ENCODE measurements at places on chromosomes 5 and 9. TPM values are rescaled to one million over a fixed set of nuclear protein-coding genes. Genes with fewer than 3 reads are reported as not detected.
A peak's percentile ranks its signal among the peaks of the same experiment; 100 is the strongest.

- peak; percentile 21 for DNase-seq
- no peak overlapping the region for H3K4me3 ChIP-seq
- no peak overlapping the region for H3K27ac ChIP-seq
- H3K27me3 ChIP-seq: no peaks in the 10 kb centered on the region
Observed at GRCh38 chr9:114487607-114488300, 17.5 kb downstream of the WHRN start.

DNA sequence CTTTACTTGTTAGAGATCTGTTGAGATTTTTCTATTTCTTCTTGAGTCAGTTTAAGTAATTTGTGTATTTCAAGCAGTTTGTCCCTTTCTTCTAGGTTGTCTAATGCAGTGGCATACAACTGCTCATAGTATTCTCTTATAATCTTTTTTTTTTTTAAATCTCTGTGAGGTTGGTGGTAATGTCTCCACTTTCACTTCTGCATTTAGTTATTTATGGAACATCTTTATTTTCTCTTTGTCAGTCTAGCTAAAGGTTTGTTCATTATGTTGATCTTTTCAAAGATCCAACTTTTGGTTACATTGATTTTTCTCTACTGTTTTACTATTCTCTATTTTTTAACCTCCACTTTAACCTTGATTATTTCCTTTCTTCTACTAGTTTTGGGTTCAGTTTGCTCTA, 13.8 kb downstream of the FOXE1 start:
- H3K4me3 ChIP-seq: no peak overlapping the region
- no peaks in the 10 kb centered on the region for H3K4me1 ChIP-seq
- no peak for DNase-seq
- no peak overlapping the region for H3K27ac ChIP-seq
- peaks cover 32% of the 10 kb centered on the region for H3K27me3 ChIP-seq

DNA sequence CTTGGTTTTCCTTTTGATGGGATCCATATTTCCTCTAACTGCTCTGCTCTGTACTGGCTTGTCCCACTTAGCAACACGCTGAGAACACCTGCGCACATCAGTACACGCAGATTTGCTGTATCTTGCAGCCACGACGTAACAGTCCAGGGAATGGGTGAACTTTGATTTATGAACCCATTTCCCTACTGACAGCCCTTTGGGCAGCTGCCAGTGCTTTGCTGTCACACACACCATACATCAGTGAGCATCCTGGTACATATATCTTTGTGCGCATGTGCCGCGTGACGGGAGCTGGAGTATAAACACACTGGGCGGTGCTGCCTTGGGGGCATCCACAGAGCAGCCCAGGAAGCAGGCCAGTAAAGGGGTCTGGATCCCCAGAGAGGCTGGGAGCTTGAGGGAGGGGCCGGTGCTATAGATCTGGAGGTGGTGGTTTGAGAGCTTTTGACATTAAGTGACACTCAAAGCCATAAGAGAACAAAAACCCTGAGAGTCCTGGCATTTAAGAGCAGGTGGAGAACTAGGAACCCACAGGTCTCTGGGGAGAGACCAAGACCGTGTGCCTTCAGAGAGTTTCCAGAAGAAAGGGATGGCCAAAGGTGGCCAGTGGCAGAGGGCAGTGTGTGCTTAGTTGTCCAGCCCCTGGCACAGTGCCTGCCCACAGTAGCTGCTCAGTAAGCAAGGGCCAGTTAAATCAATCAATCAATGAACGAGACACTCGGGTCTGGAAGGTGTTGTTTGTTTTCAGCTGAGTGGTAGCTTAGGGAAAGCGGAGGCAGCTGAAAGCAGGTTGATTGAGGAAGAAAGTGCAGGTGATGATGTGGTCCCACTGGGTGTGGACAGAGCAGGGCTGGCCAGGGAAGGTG, 53.7 kb downstream of the LMX1B start:
- H3K4me1 ChIP-seq: no peaks in the 10 kb centered on the region
- no peak for DNase-seq
- H3K27me3 ChIP-seq: peaks cover 12% of the 10 kb centered on the region
- no peak overlapping the region for H3K4me3 ChIP-seq
- no peak overlapping the region for H3K27ac ChIP-seq
- no peaks in the 10 kb centered on the region for H3K36me3 ChIP-seq

- H3K27me3 ChIP-seq: no peaks in the 10 kb centered on the region
- DNase-seq: no peak
- H3K36me3 ChIP-seq: no peaks in the 10 kb centered on the region
- H3K27ac ChIP-seq: no peak overlapping the region
Observed at GRCh38 chr5:32228816-32229215, 54.7 kb upstream of the GOLPH3 start.

- peaks cover 20% of the 10 kb centered on the region for H3K4me1 ChIP-seq
- DNase-seq: no peak
- H3K27ac ChIP-seq: peak overlapping the region; percentile 43
- H3K27me3 ChIP-seq: no peaks in the 10 kb centered on the region
- no peak overlapping the region for H3K4me3 ChIP-seq
- no peaks in the 10 kb centered on the region for H3K36me3 ChIP-seq
Observed at GRCh38 chr5:59391576-59391975, 501.9 kb downstream of the PDE4D start.

- no peaks in the 10 kb centered on the region for H3K36me3 ChIP-seq
- no peak overlapping the region for H3K4me3 ChIP-seq
- no peak for DNase-seq
- peaks cover 29% of the 10 kb centered on the region for H3K4me1 ChIP-seq
- no peak overlapping the region for H3K27ac ChIP-seq
Observed at GRCh38 chr5:137629646-137630045, 106.2 kb downstream of the KLHL3 start.

GRCh38 chr5:67058998-67059743, 137.4 kb downstream of the CD180 start:
- H3K4me3 ChIP-seq: no peak overlapping the region
- no peak overlapping the region for H3K27ac ChIP-seq
- H3K27me3 ChIP-seq: no peaks in the 10 kb centered on the region
- H3K36me3 ChIP-seq: no peaks in the 10 kb centered on the region
- peaks cover 29% of the 10 kb centered on the region for H3K4me1 ChIP-seq
- DNase-seq: no peak

DNA sequence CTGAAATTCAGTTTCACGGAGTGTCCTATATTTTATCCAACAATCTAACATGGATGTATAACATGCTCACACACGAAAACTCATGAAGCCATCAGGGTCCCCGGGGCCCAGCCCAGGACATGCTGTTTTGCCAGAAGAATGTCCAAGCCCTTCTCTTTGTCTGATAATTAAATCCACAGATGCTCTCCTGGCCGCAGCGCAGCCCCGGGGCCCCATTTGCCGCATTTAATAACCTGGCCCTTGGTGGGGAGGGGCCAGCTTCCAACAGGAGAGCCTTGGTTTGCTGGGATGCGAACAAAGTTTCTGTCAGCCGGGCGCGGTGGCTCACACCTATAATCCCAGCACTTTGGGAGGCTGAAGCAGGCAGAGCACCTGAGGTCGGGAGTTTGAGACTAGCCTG, 30.0 kb downstream of the PLPP7 start:
- no peaks in the 10 kb centered on the region for H3K36me3 ChIP-seq
- H3K4me3 ChIP-seq: no peak overlapping the region
- H3K4me1 ChIP-seq: peaks cover 9% of the 10 kb centered on the region
- H3K27me3 ChIP-seq: no peaks in the 10 kb centered on the region

- H3K27ac ChIP-seq: no peak overlapping the region
- H3K4me3 ChIP-seq: no peak overlapping the region
- peaks cover 3% of the 10 kb centered on the region for H3K4me1 ChIP-seq
Observed at GRCh38 chr9:124506433-124506832, 766 bp downstream of the NR5A1 start.

GRCh38 chr9:138021251-138022056, 143.9 kb downstream of the CACNA1B start:
- H3K4me1 ChIP-seq: no peaks in the 10 kb centered on the region
- H3K36me3 ChIP-seq: no peaks in the 10 kb centered on the region
- H3K27me3 ChIP-seq: peaks cover 12% of the 10 kb centered on the region

GRCh38 chr5:100828071-100828897, 74.8 kb downstream of the ST8SIA4 start:
- H3K27ac ChIP-seq: peak overlapping the region; percentile 29
- H3K27me3 ChIP-seq: no peaks in the 10 kb centered on the region
- H3K4me3 ChIP-seq: no peak overlapping the region

- no peak overlapping the region for H3K27ac ChIP-seq
- H3K36me3 ChIP-seq: no peaks in the 10 kb centered on the region
- no peaks in the 10 kb centered on the region for H3K27me3 ChIP-seq
- no peak for DNase-seq
- peaks cover 8% of the 10 kb centered on the region for H3K4me1 ChIP-seq
Observed at GRCh38 chr9:22156586-22156985, 147.5 kb upstream of the CDKN2B start.

- H3K27me3 ChIP-seq: no peaks in the 10 kb centered on the region
- H3K27ac ChIP-seq: no peak overlapping the region
- H3K4me3 ChIP-seq: no peak overlapping the region
- no peak for DNase-seq
- peaks cover 15% of the 10 kb centered on the region for H3K4me1 ChIP-seq
Observed at GRCh38 chr9:135750786-135751185, 48.8 kb downstream of the KCNT1 start.

GRCh38 chr5:21834863-21835262, 1018.3 kb downstream of the CDH12 start:
- H3K4me3 ChIP-seq: no peak overlapping the region
- H3K4me1 ChIP-seq: no peaks in the 10 kb centered on the region
- no peak for DNase-seq
- H3K27me3 ChIP-seq: no peaks in the 10 kb centered on the region
- no peaks in the 10 kb centered on the region for H3K36me3 ChIP-seq
- no peak overlapping the region for H3K27ac ChIP-seq

DNA sequence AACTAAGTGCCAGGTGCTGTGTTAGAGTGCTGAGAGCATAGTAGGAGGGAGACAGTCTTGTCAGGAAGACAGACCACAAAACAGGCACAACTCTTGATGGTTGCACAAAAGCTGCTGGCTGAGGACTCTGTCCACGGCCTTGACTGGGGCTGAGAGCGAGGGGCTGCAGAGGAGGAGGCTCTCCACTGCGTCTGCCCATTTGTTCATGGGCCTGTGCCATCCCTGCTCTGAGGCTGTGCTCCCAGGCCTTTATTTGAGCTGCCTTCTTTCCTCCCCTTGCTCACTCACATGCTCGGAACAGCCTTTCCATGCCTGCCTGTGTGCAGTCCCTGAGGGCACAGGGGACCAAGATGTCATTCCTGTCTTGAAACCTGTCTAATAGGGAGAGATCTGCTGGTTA, 147.8 kb downstream of the CACNA1B start:
- H3K4me3 ChIP-seq: no peak overlapping the region
- no peak overlapping the region for H3K27ac ChIP-seq
- H3K27me3 ChIP-seq: peaks cover 28% of the 10 kb centered on the region
- H3K36me3 ChIP-seq: no peaks in the 10 kb centered on the region

GRCh38 chr5:152532714-152533113, 127.6 kb upstream of the NMUR2 start:
- no peak for DNase-seq
- H3K4me1 ChIP-seq: no peaks in the 10 kb centered on the region
- no peak overlapping the region for H3K4me3 ChIP-seq
- no peak overlapping the region for H3K27ac ChIP-seq
- no peaks in the 10 kb centered on the region for H3K36me3 ChIP-seq
- no peaks in the 10 kb centered on the region for H3K27me3 ChIP-seq

DNA sequence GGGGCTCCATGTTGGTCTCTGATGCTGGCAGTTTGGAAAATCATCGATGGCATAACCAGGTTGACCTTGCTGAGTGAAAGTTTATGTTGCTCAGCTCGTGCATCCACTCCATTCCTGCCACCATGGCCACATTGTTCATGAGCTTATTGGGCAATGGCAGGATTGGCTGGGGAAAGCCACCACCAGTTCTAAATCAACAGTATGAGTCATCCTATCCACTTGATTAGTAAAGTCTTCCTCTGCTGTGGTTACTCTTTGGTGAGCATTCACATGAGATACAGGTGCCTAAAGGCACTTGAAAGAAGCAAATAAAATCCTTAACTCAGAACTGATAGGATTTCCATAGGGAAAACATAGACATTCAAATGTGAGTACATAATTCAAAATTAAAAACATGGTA, 131.8 kb upstream of the FBN2 start:
- no peaks in the 10 kb centered on the region for H3K4me1 ChIP-seq
- H3K36me3 ChIP-seq: no peaks in the 10 kb centered on the region
- H3K27me3 ChIP-seq: no peaks in the 10 kb centered on the region
- no peak overlapping the region for H3K27ac ChIP-seq
- DNase-seq: no peak

GRCh38 chr9:121353241-121354061, 16.6 kb downstream of the STOM start:
- no peak for DNase-seq
- peaks cover 64% of the 10 kb centered on the region for H3K4me1 ChIP-seq
- H3K36me3 ChIP-seq: no peaks in the 10 kb centered on the region
- peak overlapping the region; percentile 94 for H3K27ac ChIP-seq

DNA sequence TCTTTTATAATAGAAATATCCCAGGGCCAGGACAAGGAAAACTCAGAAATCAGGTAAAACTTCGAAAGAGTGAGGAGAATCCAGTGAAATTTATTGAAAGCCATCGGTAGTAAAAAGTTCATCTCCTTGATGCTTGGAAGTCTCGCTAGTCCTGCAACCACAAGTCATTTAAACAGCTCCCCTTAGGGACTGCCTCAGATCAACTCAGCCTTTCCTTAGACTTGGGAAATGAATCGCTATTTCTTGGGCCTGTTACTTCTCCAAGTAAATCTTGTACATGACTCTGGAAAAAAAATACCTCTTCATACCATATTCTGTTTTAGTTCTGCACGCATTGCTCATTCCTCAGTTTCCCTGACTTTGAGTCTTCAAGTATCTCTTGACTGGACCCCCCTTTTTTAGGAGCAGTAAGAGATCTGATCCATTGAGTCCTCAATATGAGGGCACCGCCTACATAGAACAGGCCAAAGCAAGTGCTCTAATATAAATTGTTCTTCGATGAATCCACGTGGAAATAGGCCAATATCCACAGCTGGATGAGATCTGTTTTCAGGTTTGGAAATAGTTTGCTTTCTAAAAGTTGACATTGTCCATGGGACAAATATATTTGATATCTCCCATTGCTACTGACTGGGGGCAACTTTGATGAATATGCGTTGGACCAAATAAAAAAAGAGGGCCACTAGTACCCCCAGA, 114.2 kb downstream of the PRDM6 start:
- H3K4me3 ChIP-seq: no peak overlapping the region
- H3K36me3 ChIP-seq: no peaks in the 10 kb centered on the region
- H3K27me3 ChIP-seq: no peaks in the 10 kb centered on the region
- no peaks in the 10 kb centered on the region for H3K4me1 ChIP-seq
- H3K27ac ChIP-seq: no peak overlapping the region
- no peak for DNase-seq

- no peaks in the 10 kb centered on the region for H3K4me1 ChIP-seq
- H3K27me3 ChIP-seq: no peaks in the 10 kb centered on the region
- H3K27ac ChIP-seq: no peak overlapping the region
- no peak overlapping the region for H3K4me3 ChIP-seq
- no peak for DNase-seq
Observed at GRCh38 chr9:100222674-100223073, 123.6 kb downstream of the INVS start.

GRCh38 chr9:82421498-82421897, 432.9 kb downstream of the SPATA31D1 start:
- no peak for DNase-seq
- no peaks in the 10 kb centered on the region for H3K27me3 ChIP-seq
- no peaks in the 10 kb centered on the region for H3K4me1 ChIP-seq
- H3K4me3 ChIP-seq: no peak overlapping the region
- no peak overlapping the region for H3K27ac ChIP-seq

RMRP gene
- 715 TPM for total RNA-seq

GALNT12 gene
- 0.83 TPM for total RNA-seq

GDA gene
- 0.62 TPM for total RNA-seq

CCL27 gene
- total RNA-seq: not detected

CA9 gene
- total RNA-seq: not detected

COQ4 gene
- 42.4 TPM for total RNA-seq

PCDHA9 gene
- total RNA-seq: not detected

C9orf50 gene
- total RNA-seq: not detected

ARID3C gene
- total RNA-seq: not detected

CATSPER3 gene
- 0.56 TPM for total RNA-seq

TAF11L5 gene
- not detected for total RNA-seq

MPDZ gene
- total RNA-seq: 18.2 TPM

CXCL14 gene
- 2.3 TPM for total RNA-seq

SLC27A6 gene
- total RNA-seq: not detected

ENHO gene
- not detected for total RNA-seq

JAKMIP2 gene
- total RNA-seq: not detected

Data from gastrocnemius medialis (tissue), 4 donors.